Stimulated activated CD8-positive, alpha-beta memory T cell treated with anti-CD3 and anti-CD28 coated beads, Interleukin-7, amount 100 ng/mL, for 1 hour (primary cell): ENCODE measurements at places on chromosomes 5 and 9.

- DNase-seq, result no peak
These were observed 284.5 kb upstream of the NUDT12 start for GRCh38 chr5:103847060-103847459.

GRCh38 chr9:35659340-35659739, 1.2 kb downstream of the CCDC107 start:
- no peak for DNase-seq

GRCh38 chr9:115690786-115691496, 462.6 kb upstream of the PAPPA start:
- no peak for DNase-seq

GRCh38 chr5:139246394-139246793, 47.1 kb upstream of the MATR3 start:
- no peak for DNase-seq

DNA sequence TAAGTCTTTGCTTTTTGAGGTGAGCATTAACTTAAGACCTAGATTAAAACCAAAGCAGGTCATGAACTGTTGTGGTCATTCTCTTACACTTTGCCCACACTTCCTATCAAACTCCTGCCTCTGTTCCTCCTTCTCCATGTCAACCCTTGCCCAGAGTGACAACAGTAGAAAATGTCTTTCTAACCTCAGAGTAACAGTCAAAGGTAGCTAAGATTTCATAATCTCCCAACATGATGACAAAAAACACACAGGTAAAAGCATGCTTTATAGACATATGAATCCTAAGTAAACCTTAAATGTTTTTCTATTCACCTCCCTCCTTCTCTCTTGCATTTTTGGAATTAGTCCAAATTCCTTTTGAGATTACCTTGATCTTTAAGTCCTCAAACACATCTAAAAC, 422.3 kb downstream of the SPATA31D1 start:
- DNase-seq, result no peak

GRCh38 chr5:30693326-30693725, 500.2 kb upstream of the CDH6 start:
- DNase-seq, result no peak

- DNase-seq, result no peak
These were observed 203.3 kb downstream of the FOXD4L6 start for GRCh38 chr9:40925149-40925548.

DNA sequence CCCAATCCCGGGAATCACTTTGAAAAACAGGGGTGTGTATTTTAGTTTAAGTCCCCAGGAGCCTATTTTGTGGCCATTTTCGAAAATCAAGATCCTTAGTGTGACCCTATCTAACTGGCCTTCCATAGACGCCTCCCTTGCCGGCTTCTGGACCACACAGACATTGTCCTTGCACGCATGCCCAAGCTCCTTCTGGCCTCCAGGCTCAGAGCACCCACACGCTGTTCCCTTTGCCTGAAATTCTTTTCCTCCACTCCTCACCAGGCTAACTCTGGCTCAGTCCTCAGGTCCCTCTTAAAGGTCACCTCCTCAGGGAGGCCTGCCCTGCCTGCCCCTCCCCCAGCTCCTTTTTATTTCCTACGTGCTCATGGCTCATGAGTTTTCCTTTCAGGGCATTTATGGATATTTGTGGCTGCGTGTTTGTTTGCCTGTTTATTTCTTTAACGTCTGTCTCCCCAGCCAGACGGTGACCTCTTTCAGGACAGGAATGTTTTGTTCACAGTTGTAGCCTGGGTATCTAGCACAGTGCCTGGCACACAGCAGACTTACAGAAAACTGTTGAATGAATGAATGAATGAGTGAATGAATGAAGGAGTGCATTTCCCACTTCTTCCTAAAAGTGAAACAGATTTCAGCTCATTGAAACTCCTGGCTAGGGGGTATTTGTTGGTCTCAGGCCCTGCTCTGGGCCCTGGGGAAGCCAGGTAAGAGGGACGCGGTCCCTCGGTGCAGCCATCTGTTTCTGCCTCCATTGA, 79.1 kb upstream of the IER5L start:
- DNase-seq, result no peak

GRCh38 chr9:98584059-98584458, 124.7 kb downstream of the GABBR2 start:
- no peak for DNase-seq

DNA sequence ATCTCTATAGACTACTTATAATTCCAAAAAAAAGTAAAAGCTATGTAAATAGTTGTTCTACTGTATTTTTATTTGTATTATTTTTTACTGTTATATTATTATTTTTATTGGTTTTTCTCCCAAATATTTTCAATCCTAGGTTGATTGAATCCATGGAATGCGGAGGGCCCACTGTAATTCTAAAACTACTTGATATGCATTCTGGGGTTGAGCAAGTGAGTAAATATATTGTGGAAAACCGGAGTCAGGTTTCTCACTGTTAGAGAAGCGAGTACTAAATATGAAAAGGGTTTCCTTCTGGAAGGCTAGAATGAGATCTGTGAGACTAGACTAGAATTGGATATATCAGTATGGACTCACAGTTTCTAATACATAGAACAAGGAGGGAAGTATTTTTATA, 66.5 kb downstream of the FBXW11 start:
- no peak for DNase-seq

GRCh38 chr5:123273984-123274383, 149.2 kb downstream of the CEP120 start:
- no peak for DNase-seq

DNA sequence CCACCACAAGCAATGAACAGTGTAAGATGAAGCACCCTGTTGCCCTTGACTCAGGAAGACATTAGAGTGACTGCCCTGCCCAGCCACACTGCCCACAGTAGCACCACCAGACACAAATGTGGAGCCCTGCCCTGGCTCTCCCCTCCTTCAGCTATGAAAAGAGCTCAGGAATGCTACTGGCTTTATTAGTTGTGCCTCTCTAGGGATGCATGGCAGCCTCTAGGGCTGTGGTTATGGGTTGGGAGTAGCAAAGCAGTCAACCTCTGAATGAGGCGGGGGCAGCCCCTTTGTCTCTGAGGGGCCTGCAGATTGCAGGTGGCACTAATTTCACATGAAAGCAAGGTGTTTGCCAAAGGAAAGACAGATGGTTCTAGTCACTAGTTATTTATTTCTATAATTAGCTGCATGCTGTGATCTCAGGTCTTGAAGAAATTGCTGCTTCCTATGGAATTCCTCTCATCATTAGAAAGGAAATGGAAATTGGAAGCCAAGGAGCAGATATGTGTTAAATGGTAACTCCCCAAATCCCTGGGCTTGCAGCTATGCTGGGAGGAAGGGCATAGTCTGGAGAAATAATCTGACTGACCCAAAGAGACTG, 259.4 kb downstream of the TLR4 start:
- no peak for DNase-seq

GRCh38 chr9:18976709-18977531, 56.1 kb downstream of the SAXO1 start:
- DNase-seq, result no peak

- DNase-seq, result no peak
These were observed 32.8 kb downstream of the NEUROG1 start for GRCh38 chr5:135502836-135503520.

GRCh38 chr9:114774524-114774923, 31.3 kb downstream of the TNFSF15 start:
- DNase-seq, result no peak

DNA sequence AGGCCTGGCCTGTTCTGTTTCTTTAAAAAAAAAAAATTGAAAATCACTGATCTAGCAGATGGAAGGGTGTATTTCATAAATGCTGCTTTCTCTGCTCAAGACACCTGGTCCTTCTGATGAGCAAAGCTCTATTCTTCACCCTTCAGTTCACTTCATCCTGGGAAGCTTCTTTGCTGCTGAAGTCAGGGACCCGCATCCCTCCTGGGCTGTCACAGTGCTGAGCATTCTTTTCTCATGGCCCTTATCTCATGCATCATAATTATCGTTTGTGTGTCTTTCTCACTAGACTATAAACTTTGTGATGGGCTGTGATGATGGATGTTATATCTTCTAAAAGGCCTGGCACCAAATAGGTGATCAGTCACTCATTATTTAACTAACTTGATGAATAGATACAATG, 461.0 kb downstream of the GADD45G start:
- no peak for DNase-seq

- no peak for DNase-seq
These were observed 30.5 kb upstream of the MACIR start for GRCh38 chr5:103228061-103228460.

DNA sequence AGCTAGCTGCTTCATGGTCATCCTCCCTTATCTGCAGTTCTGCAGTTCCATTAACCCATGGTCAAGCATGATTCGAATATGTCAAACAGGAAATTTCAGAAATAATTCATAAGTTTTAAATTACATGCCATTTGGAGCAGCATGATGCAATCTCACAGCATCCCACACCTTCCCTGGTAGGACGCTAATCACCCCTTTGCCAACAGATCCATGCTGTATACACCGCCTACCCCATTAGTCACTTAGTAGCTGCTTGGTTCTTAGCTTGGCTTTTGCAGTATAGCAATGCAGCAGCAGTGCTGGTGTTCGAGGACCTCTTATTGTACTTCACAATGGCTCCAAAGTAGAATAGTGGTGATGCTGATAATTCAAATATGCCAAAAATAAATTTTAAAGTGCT, 739.7 kb upstream of the CDH9 start:
- no peak for DNase-seq

DNA sequence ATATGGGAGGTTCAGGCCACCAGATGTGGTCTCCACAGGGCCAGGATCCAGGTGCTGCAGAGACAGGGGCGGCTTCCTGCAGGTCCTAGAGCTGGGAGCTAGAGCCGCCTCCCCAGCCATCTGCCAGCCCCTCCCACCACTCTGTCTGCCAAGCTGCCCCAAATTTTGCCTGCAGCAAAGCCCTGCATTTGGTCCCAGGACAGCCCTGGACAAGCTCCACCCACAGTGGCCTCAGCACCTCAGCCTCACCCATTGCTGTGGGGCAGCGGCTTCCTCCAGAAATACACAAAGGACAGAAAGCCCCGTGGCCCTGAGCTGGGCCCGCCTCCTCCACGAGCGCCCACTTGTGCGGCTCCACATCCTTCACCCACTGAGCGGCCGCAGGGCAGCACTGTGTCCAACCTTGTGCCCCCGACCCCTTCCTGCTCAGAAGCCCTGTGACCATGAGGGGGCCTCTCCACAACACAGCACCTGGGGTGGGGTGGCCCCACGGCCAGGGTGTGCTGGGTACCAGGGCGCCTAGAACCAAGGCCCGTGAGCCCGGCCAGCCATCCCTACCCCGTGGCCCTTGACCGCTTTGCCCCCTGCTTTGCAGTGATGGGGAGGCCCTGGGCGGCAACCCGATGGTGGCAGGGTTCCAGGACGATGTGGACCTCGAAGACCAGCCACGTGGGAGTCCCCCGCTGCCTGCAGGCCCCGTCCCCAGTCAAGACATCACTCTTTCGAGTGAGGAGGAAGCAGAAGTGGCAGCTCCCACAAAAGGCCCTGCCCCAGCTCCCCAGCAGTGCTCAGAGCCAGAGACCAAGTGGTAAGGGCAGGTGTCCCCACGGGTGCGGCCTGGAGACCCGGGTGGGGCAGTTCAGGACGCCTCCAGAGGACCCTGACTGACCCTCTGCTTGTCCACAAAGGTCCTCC, 3.7 kb upstream of the AJM1 start:
- no peak for DNase-seq

- no peak for DNase-seq
These were observed 181.6 kb downstream of the CD180 start for GRCh38 chr5:67014957-67015400.

DNA sequence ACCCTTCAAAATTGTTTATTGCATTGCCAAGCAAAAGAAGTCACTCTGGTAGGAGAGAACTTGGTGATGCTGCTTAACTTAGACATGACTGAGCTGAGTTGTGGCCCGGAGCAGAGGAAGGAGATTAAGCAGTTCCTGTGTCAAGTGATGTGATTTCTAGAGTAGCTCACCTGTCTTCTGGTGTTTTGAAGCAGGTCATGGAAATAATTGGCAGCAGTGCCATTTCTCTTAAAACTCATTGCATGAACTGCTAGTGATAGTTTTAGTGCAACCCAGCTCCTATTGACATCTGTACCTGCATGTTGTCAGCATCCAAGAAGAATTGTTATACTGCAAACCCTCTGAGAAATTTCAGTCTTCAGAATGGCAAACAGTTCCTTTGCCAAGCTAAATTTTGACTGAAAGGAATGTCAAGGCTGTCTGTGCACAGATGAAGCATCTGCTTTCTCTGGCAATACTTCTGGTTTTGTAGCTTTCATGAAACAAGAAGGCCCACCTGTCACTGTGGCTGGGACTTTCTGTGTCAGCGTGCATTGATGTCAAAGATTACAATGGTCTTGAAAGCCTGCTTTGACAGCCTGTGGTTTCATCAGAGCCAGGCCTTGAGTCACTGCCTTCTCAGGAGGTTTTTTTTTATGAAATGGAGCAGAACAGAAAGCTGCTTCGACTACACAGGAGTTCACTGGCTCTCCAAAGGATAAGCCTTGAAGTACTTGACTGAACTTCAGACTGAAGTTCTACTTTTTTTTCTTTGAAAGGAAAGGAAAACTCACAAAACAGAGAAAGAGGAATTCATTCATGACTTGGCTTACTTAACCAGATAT, 90.6 kb downstream of the RALGPS1 start:
- peak; percentile 25 for DNase-seq

- no peak for DNase-seq
These were observed 58.4 kb upstream of the RAPGEF1 start for GRCh38 chr9:131798246-131798645.

DNA sequence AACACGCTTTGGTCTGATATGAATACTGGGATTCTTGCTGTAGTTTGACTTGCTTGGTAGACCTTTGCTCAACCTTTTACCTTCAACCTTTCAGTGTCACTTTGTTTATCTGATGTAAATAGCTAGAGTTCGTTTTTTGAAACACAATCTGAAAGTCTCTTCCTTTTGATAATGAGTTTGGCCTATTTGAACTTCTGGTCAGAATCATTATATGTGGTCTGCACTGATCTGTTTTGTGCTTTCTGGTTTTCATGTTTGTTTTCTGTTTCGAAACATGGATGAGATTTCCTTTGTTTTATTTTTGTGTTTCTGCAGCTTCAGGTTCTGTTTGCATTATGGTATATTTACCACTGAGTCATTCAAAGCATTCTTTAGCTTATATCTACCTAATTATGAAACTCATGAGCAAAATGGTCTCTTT, 217.5 kb downstream of the GABBR2 start:
- no peak for DNase-seq

DNA sequence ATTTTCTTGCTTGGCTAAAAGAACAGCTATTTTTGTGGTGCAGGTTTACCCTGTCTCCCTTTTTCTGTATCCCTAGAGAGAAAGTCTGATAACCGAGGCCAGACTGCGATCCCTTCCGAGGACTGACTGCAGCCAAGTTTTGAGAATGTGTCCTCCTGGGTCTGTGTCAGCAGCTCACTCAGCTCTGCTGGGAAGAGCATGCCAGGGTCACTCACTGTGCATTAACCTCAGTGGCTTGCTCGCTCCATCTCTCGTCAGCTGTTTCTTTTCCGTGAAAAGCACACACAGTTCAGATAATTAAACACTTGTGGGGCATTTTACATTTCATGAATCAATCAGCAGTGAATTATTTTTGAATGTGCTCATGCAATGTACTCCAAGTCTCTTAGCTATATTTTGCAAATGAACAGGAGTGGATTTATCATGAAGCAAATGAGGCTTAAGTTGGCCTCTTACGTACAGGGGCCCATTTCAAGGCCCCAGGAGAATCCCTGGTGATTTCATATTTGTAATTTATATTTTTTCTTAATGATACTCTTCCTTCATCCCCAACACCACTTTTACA, 252.1 kb downstream of the SMARCA2 start:
- no peak for DNase-seq

GRCh38 chr9:95678759-95679158, 162.0 kb upstream of the PTCH1 start:
- no peak for DNase-seq
